ENCODE measurements at places on chromosomes 13 and 19.

GRCh38 chr19:9205501-9206113 is 13.8 kb downstream of the OR7D4 start:
- DNase-seq: peak; percentile 58

DNA sequence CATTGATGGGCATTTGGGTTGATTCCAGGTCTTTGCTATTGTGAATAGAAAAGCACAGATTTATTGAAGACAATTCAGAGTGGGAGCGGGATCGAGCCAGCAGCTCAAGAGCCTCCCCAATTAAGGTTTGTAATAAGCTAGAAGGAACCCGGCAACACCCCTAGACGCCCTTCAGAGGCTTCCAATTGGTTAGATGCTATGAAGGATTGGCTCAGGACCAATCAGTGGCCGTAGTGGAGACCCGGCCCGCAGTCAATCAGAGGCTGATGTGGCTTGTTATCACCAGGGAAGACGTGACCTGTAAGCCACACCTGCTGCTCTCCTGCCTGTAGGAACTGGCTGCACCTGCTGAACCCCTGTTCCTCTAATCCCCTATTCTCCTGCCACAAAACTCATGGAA is 14.6 kb downstream of the SIGLEC11 start:
- DNase-seq: no peak

DNA sequence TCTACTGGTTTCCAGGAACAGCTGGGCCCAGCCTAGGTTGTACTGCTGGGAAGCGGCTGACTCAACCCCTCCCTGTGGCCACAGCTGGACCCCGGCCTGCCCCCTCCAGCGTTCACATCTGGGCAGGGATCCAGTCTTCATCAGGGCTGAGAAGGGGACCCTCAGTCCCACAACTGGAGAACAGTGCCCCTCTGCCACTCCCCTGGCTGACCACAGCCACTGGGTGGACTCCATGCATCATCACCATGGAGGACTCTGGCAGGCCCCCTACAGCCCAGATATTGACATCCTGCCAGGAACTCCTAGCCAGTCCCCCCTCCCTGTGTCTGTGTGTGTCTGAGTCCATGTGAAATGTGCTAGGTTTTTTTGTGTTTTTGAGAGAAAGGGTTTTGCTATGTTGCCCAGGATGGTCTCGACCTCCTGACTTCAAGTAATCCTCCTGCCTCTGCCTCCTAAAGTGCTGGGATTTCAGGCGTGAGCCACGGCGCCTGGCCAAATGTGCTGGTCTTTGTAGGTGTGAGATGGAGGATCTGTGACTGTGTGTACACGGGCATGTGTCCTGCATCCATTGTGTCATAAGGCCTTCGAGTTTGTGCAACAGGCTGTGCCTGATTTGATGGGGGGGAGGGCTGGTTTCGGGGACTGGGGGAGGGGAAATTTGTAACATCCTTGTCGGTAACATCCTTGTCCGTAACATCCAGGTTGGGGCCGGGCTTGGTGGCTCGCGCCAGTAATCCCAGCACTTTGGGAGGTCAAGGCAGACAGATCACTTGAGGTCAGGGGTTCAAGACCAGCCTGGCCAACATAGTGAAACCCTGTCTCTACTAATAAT is 4.0 kb upstream of the HOOK2 start:
- no peak for DNase-seq

DNA sequence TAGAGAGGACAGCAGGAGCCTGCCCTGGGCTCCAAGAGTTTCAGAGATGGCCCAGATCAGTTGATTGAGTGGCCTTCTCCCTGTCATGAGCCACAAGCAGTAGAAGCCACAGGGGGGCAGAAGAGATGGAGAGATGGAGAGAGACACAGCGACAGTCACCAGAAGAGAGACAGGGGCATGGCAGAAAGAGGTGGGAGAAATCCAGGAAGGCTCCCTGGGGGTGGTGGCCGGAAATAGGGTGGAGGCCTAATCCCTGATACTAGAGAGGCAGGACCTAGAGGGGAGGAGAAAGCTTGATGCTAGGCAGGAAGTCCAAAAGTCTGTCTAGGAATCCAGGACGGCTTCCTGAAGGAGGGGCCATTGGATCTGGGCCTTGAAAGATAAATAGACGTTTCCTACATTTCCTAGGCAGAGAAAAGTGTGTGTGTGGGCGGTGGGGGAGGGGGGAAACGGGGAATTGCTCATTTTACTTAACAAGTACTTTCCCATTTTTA is 9.6 kb upstream of the TPM4 start:
- peak; percentile 45 for DNase-seq

DNA sequence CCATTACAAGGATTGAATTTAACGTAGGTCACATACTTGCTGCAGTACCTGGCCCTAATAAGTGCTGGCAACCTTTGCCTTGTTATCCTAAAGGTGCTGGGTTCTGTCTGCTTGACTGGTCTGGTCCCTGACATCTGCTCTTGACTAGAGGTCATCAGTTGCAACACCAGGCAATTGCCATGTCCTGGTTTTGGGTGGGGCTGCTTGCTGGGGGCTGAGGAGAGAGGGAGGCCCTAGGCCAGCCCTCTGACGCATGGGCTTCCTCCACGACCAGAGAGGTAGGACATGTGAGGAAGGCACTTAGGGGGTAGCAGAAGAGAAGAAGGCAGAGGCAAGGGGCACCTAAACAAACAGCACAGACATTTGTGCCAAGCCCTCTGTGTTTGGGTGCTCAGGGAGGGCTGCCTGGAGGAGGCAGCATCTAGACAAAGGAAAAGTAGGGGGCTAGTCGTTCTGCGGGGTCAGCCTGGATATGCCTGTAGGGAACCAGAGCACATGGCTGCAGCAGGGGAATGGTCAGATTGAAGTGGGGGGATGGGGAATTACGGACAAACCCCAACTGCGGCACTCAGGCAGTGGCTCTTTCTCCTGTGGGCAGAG is 21.7 kb downstream of the VSTM2B start:
- no peak for DNase-seq

- DNase-seq: no peak
Observed at GRCh38 chr19:45179072-45179891, 698 bp downstream of the BLOC1S3 start.

GRCh38 chr19:33810821-33811220 is 14.2 kb downstream of the KCTD15 start:
- no peak for DNase-seq
